Skin of body (tissue), 3 donors: ENCODE measurements at places on chromosomes 7 and 10. TPM values are rescaled to one million over a fixed set of nuclear protein-coding genes. Genes with fewer than 3 reads are reported as not detected.

SLC26A3 gene
- total RNA-seq, result not detected

ELFN1 gene
- 3.1 TPM for total RNA-seq

RBP3 gene
- total RNA-seq, result not detected

HGF gene
- total RNA-seq, result 4.7 TPM

PLAU gene
- 29.1 TPM for total RNA-seq

PON1 gene
- 0.10 TPM for total RNA-seq

SPDYE11 gene
- 0.10 TPM for total RNA-seq

WEE2 gene
- 0.10 TPM for total RNA-seq

UBE3C gene
- 77.1 TPM for total RNA-seq

IL15RA gene
- 3.6 TPM for total RNA-seq

SLC39A12 gene
- 0.10 TPM for total RNA-seq

TTYH3 gene
- total RNA-seq, result 28.3 TPM

GRID1 gene
- 2.7 TPM for total RNA-seq

PKD2L1 gene
- not detected for total RNA-seq

NKX2-3 gene
- total RNA-seq, result not detected

NAT16 gene
- not detected for total RNA-seq

NPC1L1 gene
- 0.30 TPM for total RNA-seq

GSTK1 gene
- 64.1 TPM for total RNA-seq

PLA2G12B gene
- total RNA-seq, result not detected
